ENCODE measurements at places on chromosomes 3 and 15.

DNA sequence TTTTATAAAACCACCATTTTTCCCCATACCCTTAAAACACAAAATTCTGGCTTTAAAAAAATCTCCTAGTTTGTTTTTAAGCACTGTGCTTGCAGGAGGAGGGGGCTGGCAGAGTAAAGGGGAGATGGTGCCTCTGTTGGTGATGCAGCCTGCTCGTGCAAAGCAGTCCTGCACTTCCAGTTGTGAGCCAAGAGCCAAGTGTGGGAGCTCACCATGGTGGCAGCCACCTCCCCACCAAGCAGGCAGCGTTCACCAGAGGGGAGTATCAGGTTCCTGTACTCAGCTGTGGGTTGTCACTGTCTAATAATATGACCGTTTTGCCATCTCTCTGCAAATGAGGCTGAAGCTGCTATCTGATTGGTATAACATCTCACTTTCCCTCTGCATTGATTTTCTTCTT, 164.8 kb downstream of the SYNPR start:
- no peak for DNase-seq

- no peak for DNase-seq
These were observed 264.2 kb upstream of the ROPN1 start for GRCh38 chr3:124256156-124256555.

DNA sequence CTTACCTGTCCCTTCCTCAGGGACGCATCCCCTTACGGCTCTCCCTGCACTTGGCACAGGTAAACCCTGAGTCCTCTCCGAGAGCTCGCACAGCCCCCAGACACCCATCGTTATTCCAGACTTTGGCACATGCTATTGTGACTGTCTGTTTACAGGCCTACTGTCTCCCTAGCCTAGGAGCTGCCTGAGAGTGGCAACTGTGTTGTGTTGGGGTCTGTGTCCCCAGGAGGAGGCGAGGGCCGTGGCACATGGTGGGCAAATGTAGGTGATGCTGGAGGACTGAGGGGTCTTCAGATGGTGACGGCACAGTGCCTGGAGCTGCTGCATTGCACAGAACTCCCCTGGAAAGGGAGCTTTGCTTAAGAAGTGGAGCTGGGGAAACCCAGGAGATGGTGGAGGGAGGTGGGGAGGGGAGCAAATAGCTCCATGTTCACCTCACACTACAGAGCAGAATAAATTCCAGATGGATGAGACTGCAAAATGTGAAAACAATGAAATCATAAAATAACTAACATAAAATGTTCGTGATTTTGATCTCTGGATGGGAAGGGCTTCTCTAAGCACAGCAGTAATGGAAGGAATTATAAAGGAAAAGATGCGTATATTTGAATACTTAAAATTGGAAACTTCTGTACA, 96.5 kb downstream of the SMAD6 start:
- no peak for DNase-seq

GRCh38 chr3:184145111-184145524, 10.0 kb downstream of the EIF2B5 start:
- DNase-seq: no peak

GRCh38 chr3:72461787-72462186, 386.5 kb downstream of the SHQ1 start:
- no peak for DNase-seq

DNA sequence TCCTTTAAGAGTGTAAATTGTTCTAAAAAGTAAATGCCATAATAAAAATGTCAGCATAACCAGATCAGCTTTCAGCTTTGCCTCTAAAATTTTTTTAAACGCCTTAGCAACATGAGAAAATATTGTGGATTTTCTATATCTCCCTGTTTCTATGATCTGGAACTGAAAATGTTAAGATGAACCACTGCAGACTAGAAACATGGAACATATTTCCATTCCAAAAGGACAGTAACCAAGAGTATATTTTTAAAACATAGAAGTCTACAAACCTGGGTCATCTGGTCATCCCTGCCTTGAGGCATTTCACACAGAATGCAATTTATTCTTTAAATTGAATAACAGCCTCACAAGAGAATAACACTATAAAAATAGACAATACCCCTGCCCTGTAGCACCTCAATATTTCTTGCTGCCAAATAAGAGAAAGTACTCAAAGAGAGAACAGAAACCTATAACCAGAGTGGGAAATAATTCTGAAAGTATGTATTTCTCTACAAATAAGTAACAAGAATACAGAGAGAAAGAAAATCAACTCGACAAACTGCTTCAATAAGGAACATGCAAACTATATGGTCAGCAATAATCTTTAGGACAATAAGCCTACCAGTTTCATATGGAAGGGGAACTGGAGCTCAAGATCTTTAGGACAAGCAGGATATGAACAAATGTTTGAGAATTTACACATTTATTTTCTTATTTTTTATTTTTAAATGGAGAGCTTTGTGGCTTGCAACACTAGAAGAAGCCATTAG, 949.0 kb downstream of the EPHA3 start:
- DNase-seq: no peak

DNA sequence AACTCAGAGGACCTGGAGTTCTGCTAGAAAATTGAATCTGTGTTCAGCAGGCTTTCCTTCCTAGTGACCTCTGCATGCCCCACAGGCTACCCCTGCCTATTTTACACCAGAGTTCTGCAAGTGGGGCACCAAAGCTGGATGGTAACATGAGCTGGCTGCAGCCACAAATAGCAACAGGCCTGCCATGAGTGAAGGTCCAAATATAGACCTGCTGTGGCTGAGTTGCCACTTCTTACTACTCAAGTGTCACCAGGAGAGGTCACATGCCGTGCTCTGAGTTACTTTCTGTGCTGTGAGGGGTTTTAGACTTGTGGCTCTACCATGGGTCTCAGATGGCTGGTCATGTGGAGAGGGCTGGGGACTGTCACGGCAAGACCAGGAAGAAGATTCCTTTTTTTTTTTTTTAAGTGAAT, at the start of gene FSD2:
Gene FSD2, minus strand, starts transcription at position 76 of the 413 bp plus-strand sequence. CDS start 18,679 bp downstream, outside the sequence.
- no peak for DNase-seq

- no peak for DNase-seq
These were observed 72.9 kb upstream of the GALNT15 start for GRCh38 chr3:16101295-16102186.

DNA sequence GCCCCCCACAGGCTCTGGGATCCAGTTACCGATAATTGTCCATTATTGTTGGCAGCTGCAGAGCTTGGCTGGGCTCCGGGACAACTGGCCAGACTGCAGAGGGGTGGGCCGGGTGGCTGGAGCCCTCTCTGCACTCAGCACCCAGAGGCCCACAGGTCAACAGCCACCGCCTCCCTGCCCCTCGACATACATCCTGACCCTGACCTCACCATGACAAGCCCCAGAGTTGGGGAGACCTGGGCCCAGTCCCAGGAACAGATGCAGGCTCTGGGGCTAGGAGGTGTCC, 22.4 kb downstream of the PTH1R start:
- no peak for DNase-seq

DNA sequence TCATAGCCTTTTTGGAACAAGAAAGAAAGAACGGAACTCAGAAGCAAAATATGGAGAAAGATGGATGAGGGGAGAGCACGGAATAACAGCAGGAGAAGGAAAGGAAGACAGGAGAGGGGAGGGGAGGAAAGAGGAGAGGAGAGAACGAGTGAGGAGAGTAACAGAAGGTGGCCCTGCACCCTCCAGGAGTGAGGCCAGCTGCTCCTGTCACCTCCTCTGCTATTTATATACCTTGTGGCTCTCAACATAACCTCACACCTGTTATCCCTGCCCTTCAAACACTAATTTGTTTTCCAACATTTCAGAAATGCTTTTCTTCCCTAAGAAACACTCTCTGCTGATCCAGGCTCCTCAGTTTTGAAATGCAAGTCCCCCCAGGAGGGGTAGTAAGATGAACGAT, 53.4 kb upstream of the ATP2B2 start:
- no peak for DNase-seq

GRCh38 chr15:45133561-45133920, 3.7 kb downstream of the DUOX1 start:
- DNase-seq: no peak

DNA sequence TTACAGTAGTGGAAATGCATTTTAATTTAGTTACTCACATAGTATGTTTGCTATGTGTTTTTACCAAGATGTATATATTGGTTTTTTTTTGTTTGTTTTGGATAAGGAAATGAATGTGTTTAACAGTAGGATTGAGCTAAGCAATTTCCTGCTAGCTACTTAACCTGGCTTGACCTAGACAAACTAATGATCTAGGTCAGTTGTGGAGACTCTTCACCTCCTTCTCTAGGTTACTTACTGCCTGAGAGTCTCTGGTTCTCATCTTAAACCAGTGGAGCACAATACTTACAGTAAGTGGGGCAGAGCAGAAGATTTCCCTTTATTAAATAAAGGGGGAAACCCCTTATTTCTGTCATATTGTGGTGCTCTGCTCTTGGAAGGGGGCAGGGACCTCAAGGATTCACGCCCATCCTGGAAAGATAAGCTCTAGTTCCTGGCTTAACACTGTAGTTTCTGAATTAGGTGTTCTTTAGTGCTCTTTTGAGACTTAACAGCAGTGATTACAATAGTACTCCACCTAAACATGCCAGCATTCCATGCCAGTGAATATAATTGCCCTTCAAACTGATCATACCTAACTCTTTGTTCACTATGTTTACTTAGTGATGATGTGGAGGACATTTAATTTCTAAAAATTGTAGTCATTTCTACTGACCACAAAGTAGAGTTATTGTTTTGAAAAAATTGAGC, 79.9 kb downstream of the UBP1 start:
- DNase-seq: no peak

DNA sequence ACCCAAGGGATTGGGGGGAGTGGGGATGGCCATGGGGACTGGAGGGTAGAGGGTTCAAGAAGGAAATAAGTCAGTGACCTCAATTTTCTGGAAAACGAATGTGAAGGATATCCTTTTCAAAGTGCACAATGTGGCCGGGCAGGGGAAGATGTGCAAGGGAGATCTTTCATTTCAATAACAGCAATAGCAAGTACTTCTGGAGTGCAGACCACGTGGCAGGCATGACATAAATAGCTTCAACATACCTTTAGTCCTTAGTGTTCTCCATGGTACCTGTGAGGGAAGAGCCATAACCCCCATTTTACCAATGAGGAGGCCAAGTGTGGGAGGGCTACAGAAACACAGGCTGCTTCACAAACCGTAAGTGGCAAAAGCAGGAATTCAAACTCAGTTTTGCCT, 138.7 kb downstream of the FOXP1 start:
- DNase-seq: no peak

DNA sequence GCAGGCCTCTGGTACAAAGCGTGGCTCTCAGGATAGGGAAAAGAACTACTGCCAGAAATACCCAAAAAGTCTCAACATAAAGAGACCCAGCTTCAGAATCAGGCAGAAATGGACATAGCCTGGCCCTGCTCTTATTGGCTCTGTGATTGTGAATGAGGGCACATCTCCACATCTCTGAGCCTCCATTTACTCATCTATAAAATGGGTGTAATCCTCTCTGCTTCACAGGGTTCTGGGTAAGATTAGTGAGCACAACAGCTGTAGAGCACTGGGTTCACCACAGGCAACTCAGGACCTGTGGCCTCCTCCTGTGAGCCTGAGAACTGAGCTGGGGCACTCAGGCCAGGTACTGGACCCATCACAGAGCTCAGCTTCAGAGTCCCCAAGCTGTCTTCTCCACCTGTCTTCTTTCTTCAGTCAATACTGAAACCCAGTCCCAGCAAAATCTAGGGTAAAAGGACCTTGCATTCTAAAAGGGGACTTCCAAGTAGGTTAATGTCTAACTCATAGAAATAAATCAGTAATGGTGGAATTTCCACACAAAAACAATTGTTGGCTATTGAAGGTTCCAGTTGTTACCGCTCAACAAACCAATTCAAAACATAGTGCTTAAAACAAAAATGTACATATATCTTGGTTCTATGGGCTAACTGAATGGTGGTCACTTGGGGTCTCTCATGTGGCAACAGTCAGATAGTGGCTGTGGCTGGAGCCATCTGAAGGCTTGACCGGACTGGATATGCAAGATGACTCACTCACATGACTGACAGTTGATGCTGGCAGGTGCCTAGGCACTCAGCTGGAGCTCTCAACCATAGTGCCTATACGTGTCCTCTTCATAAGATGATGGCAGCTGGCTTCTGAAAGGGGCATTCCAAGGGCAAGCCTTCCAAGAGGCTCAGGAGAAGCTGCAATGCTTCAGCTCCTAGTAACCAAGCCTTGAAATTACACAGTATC, 47.3 kb downstream of the TRIM42 start:
- DNase-seq: no peak

DNA sequence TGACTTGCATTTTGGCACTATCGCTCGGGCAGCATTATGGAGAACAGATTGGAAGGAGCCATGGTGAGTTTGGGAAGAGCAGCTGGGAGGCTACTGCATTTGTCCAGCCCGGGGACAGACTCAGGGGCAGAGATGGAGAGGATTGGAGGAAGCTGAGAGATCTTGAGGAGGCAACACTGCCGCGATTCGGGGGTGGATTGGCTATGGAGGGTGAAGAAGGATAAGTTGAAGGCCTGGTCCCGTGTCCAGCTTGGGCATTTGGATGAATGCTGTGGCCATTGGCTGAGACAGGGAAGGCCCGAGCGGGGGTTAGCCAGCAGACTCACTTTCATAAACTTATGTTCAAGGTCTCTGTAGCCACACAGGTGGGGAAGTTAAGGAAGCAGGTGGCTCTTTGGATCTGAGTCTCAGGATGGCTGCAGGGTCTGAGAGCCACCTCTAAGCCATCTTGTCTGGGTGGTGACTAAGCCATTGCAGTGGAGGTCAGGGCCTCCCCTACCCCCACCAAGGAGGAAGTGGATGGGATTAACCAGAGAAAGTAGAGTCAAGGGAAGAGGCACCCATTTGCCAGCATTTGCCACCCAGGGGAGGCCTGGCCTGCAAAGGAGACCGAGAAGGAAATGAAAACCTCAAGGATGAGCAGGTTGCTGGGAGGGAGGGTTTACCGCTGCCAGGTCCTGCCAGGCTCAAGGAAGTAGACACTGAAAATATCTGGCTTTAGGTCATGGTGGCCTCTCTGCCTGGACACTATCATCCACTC, 144.0 kb upstream of the TLE3 start:
- no peak for DNase-seq

DNA sequence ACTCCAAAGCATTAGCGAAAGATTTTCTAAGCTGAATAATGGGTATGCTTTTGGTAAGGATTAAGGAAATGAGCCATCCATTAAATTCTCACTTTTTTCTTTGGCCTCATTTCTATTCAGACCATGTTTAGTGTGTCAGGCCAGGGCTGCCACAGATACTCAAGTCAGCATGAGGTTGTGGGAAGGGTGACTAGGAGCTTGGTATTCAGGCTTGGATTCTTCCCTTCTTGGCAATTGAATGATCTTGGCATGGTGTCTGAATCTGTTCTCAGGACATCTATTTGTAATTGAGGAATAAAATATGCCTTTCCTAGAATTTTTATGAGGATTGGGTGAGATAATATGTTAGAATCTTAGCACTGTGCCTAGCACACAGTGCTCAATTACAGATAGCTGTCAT, 11.2 kb downstream of the CCNB2 start:
- DNase-seq: no peak

GRCh38 chr3:24480497-24480896, 14.2 kb downstream of the THRB start:
- no peak for DNase-seq

DNA sequence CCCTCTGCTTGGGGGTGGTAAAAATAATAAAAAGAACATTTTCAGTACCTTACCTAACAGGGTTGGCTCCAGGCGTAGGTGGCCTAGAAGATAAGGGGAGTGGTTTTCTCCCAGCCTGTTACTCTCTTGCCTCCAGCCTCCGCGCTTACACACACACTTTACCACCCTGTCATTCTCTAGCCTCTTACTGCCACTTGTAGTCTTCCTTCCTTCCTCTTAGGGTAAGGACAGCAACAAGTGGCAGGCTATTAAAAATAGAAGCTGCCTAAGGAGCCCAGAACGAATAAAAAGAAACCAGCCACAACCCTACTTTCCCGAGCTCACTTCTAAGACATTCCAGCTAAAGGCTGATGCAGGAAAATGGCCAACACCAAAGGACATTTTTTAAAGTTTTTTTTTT, 9.6 kb upstream of the LIPH start:
- no peak for DNase-seq
